ENCODE measurements at places on chromosomes 3 and 15.

DNA sequence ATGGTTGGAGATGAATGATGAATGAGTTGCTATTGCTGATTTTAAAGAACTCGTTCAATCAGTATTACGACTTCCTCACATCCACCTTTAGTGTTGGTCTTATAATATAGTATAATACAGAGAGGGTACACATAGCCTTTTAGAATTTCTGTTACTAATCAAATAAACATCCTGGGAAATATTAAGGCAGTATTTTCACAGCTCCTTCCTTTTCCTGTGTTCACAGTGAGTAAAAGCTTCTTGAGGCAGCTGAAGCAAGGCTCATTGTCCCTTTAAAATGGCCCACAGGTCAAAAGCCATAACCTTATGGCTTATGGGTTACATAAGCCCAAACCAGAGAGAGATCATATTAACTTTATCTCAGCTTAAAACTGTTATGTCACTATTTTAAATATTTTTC lies 1.3 kb upstream of the BTLA start:
- no peak for DNase-seq

GRCh38 chr3:194270627-194271459 lies 80.3 kb downstream of the CPN2 start:
- DNase-seq, result peak; percentile 65

- peak; percentile 53 for DNase-seq
Measured at GRCh38 chr3:182983876-182984275, 3.5 kb upstream of the DCUN1D1 start.

GRCh38 chr3:120816728-120817127 lies 74.2 kb downstream of the GTF2E1 start:
- no peak for DNase-seq

- DNase-seq, result peak; percentile 74
Measured at GRCh38 chr15:80596521-80596976, 98.6 kb upstream of the ABHD17C start.

DNA sequence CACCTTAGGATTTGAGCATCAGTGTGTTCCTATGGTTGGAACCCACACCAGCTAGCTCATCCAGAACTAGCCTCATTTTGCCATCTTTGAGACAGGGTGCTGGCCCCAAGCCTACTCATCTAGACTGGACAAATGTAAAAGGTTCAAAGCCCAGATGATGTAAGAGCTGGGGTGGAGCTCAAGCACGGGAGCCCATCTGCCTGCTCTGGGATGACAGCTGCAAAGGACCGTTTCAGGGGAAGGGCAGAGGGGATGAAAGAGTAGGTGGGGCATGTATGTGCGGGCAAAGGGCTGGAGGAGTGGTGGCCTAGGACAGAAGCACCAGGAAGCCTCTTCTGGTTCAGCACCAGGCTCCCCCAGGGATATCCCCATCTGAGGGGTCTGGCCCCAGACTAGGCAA lies 15.8 kb downstream of the CLK3 start:
- no peak for DNase-seq

GRCh38 chr3:153372326-153372725 lies 210.3 kb downstream of the RAP2B start:
- DNase-seq, result no peak

- no peak for DNase-seq
Measured at GRCh38 chr3:101169516-101169915, 150.9 kb downstream of the IMPG2 start.

DNA sequence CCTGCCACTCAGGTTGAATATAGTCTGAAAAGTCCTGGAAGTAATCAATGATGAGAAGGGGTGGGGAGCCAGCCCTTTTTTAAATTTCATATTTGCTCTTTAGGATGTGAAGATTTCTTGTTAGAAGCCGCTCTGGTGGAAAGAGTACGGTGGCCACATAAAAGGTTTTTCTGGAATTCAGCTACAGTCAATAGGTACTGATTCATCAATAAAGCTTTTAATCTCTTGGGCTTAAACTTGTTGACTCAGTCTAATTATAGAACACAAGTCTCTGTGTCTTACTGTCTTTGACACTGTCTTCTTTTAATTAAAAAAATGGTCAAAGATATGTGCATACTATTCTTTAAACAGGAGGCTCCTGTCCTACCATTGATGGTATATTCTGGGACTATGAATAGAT lies 99.9 kb upstream of the TP63 start:
- no peak for DNase-seq

- peak; percentile 20 for DNase-seq
Measured at GRCh38 chr3:27326629-27327545, 42.3 kb downstream of the NEK10 start.

DNA sequence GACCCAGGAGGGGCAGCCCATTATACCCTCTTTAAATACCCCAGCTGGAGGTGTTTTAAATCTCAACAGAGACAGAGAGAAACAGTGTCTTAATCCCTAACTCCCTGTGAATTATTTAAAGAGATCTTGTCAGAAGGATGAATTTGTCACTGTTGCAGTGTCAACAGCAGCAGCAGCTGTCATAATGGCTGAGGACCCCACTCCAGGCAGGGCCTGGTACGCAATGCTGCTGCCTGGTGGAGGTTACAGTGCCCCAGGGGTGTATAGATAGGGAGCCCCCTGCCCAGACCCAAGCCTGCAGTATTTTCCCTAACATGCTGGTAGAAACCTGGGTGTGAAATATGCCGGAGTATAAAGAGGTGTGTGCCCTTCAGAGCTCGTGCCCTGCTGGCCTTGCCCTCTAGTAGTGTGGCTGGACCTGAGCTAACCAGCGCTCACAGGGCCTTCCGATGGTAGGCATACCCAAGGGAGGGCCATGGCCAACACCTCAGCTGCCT lies 143.0 kb downstream of the EPHB1 start:
- DNase-seq, result no peak

DNA sequence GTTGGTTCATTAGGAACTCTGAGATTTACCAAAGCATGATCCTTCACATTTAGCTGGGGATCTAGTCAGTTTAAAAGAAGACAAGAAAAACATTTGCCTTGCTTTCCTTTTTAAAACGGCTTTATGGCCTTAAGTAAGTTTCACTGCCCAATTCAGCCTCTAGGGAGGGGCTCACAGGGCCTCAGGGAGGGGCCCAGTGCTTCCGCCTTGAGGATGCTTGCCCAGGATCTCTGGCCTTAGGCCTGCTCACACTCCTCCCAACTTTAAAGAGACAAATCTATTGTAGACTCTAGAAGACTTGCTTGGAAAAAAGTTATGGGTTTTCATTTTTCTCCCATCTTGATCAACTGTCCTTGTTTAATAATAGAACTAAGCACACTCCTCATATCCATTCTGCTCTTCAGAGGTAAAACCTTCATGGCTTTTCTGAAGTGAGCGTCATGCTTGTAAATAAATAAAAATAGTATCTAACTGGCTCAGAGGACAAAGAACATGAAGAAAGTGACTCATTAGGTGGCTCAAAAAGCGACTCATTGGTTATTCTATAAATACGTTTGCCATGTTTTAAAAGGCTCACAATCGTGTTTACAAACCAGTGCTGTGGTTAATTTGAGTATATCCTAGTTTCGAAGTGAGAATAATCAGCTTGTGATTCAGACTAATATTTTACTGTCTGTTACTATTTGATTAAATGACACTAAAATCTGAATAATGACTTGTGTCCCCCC lies 13.7 kb downstream of the PDHB start:
- no peak for DNase-seq

GRCh38 chr15:56619887-56620286 lies 113.4 kb downstream of the ZNF280D start:
- no peak for DNase-seq

- DNase-seq, result peak; percentile 90
Measured at GRCh38 chr15:62561059-62561519, 396.0 kb upstream of the C2CD4B start.

DNA sequence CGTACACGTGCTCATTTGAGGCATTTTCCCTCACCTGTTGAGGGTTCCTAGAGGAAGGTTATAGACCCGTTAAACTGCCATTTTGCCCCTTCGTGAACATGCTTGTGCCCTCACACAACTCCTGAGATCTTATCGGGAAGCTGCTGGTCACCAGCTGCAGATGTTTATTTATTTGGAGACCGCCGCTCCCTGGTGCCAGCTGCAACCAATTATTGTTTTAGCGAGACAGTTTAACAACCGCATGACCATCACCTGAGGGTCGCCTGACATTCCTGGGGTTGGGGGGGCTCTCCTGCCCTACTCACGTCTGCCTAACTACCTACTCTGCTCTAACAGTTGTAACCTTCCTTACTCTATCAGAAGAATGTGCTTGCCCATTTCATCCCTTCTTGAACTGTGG lies 292.5 kb downstream of the MCTP2 start:
- no peak for DNase-seq

DNA sequence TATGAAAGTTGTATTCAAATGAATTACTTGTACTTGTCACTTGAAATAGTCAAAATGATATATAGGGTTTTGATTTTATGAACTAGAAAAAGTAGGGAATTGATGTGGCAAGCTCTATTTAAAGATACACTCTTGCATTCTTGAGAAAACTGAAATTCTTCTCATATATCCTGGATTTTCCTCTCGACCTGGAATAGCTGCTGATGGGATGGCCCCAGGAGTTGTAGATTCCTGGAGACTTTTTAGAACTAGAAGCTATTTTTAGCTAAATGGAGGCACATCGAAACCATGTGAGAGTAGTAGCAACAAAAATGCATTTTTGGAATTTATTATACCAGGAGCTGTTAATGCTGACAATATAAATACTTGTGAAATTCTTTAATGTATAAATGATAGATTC lies 125.9 kb downstream of the LEKR1 start:
- no peak for DNase-seq

DNA sequence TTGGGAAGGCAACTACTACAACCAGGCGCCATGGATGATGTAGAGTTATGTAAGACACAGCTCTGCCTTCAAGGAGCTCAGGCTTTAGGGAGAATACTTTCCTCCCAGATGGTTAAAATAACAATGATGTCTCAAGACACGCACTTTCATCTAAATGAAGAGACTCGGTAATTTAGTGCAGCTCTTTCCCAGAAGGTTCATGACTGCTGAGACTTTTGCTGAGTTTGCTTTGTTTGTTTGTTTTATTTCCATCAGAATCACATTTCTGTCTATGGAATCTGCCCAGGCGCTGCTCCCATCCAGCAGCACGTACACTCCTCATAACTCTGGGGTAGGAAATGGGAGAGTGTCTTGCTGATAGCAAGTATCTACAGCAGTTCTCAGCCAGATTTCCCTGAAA lies 33.9 kb upstream of the MEX3B start:
- no peak for DNase-seq

DNA sequence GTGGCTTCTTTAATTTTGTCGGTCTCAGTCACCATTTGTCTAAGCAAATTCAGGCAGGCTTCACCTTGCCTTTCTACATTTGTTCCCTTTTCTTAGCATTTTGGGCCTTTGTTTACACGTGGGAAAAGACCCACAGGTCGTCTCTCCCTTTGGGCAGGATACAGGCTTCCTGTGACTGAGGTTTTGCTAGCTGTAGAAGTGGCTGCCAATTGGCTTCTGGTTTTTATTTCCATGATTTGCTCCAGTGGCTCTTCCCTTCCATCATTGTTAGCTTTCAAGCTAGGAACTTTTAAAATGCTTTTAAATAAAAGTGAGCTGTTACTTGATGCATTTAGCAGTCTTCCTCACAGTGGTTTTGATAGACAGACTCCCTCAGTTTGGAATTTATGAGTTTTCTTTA lies 37.3 kb downstream of the MLH1 start:
- no peak for DNase-seq

- no peak for DNase-seq
Measured at GRCh38 chr3:143450632-143451031, 331.1 kb downstream of the CHST2 start.

- no peak for DNase-seq
Measured at GRCh38 chr3:52973806-52974205, 72.1 kb downstream of the SFMBT1 start.
